ENCODE measurements at places on chromosomes 2 and 18. TPM values are rescaled to one million over a fixed set of nuclear protein-coding genes. Genes with fewer than 3 reads are reported as not detected.

GRCh38 chr2:68901199-68901514 lies 30.0 kb upstream of the BMP10 start:
- no peak overlapping the region for H3K27ac ChIP-seq
- no peak for DNase-seq
- no peaks in the 10 kb centered on the region for H3K4me1 ChIP-seq

- DNase-seq, result no peak
- H3K36me3 ChIP-seq, result no peaks in the 10 kb centered on the region
- no peaks in the 10 kb centered on the region for H3K27me3 ChIP-seq
Observed at GRCh38 chr18:60064271-60064670, 164.5 kb downstream of the PMAIP1 start.

- H3K27ac ChIP-seq, result no peak overlapping the region
- H3K4me3 ChIP-seq, result no peak overlapping the region
- no peaks in the 10 kb centered on the region for H3K4me1 ChIP-seq
- no peaks in the 10 kb centered on the region for H3K27me3 ChIP-seq
Observed at GRCh38 chr2:138275881-138276280, 225.7 kb upstream of the SPOPL start.

DNA sequence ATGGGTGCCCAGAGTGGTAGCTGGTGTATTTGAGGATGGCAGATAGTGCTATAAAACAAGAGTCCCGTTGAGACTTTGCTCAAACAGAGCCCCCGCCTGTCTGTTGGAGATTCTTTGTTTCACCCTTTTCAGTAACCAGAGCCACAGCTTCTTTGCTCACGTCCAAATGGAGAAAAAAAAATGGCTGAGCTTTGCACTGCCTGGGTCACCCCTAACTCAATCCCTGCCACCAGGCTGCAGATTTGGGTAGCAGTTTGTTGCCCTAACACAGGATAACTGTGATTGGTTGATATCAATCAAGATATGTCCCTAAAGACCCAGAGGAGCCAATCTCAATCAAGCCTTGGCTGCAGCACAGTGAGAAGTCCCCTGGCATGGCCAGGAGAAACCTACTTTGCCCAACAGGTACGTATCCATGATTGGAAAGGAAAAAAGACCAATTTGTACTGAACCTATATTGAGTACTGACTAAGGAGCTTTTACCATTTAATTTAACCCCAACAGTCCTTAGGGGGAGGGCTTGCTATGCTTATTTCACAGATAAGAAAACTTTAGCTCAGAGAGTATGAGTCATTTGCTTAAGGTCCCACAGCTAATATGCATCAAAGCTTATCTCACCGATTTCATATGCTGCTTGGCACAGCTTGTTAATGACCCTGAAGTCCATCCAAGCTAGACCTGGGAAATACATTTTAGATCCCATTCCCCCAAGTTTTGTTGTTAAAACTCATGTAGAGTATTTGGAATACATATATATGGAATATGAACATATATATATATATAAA lies 72.0 kb upstream of the SH3BP4 start:
- no peak overlapping the region for H3K27ac ChIP-seq
- H3K4me1 ChIP-seq, result peaks cover 24% of the 10 kb centered on the region
- H3K27me3 ChIP-seq, result no peaks in the 10 kb centered on the region
- no peaks in the 10 kb centered on the region for H3K36me3 ChIP-seq
- no peak for DNase-seq

The HOXD9 gene
- total RNA-seq, result not detected

The INHBB gene
- total RNA-seq, result 2.8 TPM

DNA sequence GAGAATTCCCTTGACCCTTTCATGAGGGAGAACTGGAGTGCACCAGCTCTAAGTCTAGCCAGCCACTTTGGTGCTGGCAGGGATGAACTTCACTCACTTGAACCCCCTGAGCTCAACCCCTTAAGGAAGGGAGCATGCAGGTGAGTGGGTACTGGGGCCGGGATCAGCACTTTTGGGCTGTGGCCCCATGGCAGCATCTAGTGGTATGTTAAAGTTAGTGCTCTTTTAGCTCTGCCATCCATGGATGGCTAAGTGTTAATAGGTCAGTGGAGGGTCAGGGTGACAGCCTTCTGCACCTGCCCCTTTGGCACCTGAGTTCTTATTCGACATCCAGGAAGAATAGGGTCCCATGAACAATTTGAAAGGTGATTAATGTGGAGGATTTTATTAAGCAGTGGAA lies 689.0 kb upstream of the FSHR start:
- no peaks in the 10 kb centered on the region for H3K27me3 ChIP-seq
- no peaks in the 10 kb centered on the region for H3K4me1 ChIP-seq
- no peak overlapping the region for H3K27ac ChIP-seq
- H3K4me3 ChIP-seq, result no peak overlapping the region
- DNase-seq, result no peak

DNA sequence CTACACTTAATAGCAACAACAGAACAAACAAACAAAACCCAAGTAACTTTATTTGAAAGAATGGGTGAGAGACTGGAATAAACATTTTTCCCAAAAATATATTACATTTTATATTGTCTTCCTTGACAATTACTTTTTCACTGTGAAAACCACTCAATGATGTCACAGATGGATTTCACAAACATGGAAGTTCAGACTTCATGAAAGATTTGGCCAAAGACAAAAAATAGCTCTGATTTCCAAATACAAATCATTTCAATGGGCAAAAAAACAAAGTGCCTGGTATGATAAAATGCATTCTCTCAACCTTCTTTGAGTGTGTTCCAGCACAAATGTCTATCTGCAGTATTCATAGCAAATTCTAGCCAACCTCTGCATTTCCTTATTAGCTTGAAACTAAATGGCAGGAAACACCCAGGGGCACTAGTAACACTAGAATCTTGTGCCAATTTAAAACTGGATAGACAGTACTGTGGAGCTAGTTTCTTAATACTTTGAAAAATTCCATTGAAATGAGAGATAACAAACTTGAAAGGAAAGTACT lies 28.5 kb upstream of the NAPG start:
- H3K4me3 ChIP-seq, result no peak overlapping the region
- no peaks in the 10 kb centered on the region for H3K4me1 ChIP-seq
- no peak for DNase-seq
- no peaks in the 10 kb centered on the region for H3K36me3 ChIP-seq
- H3K27me3 ChIP-seq, result no peaks in the 10 kb centered on the region

The TXNDC2 gene
- total RNA-seq, result 8.8 TPM

GRCh38 chr2:191489177-191489576 lies 188.8 kb upstream of the NABP1 start:
- no peaks in the 10 kb centered on the region for H3K27me3 ChIP-seq
- no peak overlapping the region for H3K27ac ChIP-seq
- no peak for DNase-seq
- no peaks in the 10 kb centered on the region for H3K4me1 ChIP-seq
- H3K36me3 ChIP-seq, result no peaks in the 10 kb centered on the region
- H3K4me3 ChIP-seq, result no peak overlapping the region

The SOX11 gene
- total RNA-seq, result not detected

The DNAJC10 gene
- 75.6 TPM for total RNA-seq

GRCh38 chr2:182229297-182229696 lies 197.5 kb downstream of the PDE1A start:
- H3K4me1 ChIP-seq, result no peaks in the 10 kb centered on the region
- no peaks in the 10 kb centered on the region for H3K36me3 ChIP-seq
- no peak overlapping the region for H3K27ac ChIP-seq

The LYG2 gene
- not detected for total RNA-seq

- H3K4me3 ChIP-seq, result no peak overlapping the region
- H3K36me3 ChIP-seq, result no peaks in the 10 kb centered on the region
- DNase-seq, result no peak
- no peak overlapping the region for H3K27ac ChIP-seq
- no peaks in the 10 kb centered on the region for H3K4me1 ChIP-seq
Observed at GRCh38 chr18:38575648-38576047, 1010.0 kb upstream of the CELF4 start.

DNA sequence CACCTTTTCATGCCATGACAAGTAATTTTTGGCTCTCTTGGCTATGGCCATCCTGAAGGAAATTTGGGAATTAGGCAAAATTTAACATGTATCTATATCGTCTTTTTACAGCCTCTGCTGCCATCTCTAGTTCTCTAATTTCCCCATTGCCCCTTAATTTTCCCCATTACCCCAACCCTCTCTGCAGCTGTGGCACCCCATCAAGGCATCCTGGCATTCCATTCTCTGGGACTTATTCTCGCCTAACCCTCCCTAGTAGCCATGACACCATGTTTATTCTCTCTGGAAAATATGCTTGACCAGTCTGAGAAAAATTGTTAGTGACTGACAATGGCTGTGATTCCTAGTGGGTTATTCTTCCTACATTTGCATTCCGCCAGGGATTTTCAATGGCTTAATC lies 43.9 kb upstream of the GLS start:
- no peak for DNase-seq
- no peaks in the 10 kb centered on the region for H3K36me3 ChIP-seq
- H3K27me3 ChIP-seq, result no peaks in the 10 kb centered on the region
- peaks cover 32% of the 10 kb centered on the region for H3K4me1 ChIP-seq
- H3K4me3 ChIP-seq, result no peak overlapping the region
